ENCODE measurements at places on chromosomes 4 and X.

DNA sequence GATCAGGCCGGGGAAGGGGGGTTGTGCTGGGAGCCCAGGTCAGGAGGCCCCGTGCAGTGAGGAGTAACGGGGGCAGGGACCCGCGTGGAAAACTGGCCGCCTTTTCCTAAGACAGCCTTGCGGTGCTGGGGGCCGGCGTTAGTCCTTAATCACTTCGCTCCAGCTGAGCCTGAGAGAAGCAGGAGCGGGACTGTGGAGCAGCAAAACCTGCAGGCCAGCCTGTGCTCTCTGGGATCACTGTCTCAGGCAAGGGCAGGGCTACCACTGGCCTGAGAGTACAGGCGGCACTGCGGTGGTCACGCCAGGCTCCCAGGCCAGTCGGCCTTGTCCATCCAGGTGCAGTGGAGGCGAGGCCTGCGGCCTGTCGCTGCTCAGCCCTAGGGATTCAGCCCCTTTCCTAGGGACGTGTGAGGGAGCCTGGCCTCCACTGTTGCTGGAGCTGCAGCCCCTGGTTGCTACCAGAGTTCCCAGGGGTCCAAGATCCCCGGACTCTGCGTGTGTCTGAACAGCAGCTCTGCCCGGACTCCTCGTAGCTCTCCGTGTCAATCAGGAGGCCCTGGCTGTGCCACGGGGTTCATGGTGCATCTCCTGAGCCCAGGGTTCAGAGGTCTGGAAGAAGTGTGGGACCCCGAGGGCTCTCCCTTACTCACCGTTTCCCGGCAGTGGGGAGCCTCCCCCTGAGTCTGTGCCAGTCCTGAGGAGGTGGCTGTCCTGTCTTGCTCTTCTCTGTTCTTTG, 2141.7 kb upstream of the TENM3 start:
- no peak for DNase-seq

DNA sequence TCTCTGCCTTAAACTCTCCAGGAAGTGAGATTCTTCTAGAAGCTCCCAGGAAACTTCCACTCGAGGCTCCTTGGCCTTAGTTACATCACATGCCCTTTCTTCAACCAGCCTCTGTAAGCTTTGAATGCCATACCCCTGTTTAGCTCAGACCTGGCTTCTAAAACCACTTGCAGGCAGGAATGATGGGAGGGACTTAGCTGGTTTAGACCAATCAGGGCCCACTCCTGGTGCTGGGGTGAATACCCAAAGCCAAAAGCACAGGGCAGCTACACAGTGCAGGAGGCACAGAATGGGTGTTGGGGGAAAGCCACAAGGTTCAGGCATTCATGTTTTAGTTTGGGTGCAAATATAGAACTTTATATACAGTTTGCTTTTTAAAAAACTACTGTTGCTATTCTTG, 296.2 kb downstream of the FRMPD4 start:
- DNase-seq = no peak

DNA sequence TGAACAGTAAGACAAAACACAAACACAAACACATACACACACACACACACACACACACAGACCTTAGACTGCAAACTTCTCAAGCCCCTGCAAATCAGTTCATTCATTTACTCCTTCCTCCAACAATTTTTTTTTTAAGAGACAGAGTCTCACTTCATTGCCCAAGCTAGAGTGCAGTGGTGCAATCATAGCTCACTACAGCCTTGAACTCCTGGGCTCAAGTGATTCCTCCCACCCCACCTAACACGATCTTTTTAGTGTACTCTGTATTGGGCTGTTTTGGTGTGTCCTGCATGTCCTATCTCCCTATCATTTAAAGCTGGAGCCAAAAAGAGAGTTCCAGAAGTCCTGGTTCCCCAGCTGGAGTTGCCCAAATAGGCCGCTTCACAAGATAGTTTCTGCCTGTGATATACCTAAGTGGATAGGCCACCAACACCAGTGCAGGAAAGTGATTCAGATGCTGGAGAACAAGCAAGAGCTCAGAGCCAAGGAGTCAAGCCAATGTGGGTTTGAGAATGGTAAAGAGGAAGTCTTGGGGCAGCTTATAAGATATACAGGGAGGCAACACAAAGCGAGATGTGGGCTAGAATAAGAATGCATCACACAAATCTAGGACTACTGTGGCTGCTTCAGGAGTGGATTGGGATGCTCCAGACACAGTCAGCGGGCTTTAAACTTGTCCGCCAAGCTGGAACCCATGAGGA, 85.4 kb upstream of the RAPGEF2 start:
- no peak for DNase-seq

DNA sequence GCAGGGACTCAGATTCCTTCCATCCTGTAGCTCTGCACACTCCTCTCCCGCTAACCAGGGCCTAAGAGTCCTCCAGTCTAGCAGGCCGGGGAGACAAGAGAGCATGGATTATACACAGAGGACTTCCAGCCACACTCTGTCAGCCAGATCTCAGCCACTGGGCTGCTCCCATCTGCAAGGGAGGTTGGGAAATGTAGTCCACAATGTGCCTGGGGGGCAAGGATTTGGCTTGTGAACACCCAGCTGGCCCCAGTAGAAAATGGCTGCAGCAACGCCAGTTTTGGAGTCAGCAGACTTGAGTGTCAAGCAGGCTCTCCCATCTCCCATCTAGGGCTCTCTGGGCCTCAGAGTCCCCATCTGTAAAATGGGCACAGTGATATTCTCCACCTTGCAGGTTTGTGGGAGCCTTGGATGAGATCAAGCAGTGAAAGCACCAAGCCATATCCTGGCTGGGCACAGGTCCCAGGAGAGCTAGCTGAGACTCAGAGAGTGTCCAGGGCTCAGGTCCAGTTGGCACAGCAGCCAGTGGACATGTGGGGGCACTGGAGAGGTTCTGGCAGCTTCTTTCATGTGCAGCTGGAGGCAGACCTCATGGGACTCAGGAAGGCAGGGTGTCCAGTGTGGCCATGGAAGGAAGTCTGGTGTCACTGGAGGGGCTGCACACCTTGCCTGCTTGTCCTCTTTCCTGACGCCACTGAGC, 14.6 kb downstream of the PSAPL1 start:
- no peak for DNase-seq
